ENCODE measurements at places on chromosomes 7 and 10.

- DNase-seq: no peak
Measured at GRCh38 chr7:4270268-4270667, 411.8 kb upstream of the FOXK1 start.

DNA sequence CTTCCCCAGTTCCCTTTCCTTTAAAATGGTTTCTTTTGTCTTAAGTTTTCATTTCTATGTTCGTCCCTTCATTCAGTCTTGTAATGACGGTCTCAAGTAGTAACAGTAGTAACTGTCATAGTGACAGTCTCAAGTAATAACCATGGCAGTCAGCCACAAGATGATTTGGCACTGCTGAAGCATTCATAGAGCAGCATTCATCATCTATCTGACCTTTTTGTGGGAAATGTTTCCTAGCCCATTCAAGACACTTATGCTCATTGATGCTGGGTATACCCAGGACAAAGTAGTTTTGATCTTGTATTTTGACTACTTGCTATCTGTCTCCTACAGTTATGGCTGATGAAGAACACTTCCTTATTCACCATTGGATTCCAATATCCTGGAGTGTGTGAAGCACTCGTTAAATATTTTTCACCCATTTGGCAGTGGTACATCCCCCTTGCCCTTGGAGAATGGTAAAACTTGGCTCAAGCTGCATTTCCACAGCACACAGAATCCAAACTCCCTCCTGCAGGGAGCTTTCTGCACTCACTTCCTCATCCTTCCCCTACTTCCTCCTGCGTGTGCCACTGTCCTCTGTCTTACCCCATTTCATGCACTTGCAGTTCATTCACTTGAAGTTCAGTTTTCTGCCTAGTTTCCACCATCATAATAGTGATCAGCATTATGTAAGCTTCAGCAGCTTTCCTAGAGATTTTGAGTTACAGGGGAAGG lies 19.0 kb downstream of the GIMAP4 start:
- DNase-seq: no peak

DNA sequence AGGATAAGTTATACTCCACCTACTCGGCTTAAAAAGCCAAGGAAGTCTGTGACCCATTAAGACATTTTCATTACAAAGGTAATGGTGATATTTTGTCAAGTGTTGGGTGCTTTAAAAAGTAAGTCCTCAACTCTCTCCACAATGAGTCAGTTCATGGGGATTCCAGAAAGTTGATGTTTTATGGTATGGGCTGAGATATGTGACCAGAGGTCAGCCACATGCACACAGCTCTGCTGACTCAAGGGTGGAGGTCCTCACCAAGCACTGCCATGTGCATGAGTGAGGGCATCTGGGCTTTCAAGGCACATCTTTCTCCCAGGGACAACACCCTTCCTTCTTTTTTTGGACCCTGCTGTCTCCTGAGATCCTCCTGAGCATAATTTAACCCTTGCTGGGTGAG lies 292.9 kb downstream of the PTEN start:
- DNase-seq: no peak

DNA sequence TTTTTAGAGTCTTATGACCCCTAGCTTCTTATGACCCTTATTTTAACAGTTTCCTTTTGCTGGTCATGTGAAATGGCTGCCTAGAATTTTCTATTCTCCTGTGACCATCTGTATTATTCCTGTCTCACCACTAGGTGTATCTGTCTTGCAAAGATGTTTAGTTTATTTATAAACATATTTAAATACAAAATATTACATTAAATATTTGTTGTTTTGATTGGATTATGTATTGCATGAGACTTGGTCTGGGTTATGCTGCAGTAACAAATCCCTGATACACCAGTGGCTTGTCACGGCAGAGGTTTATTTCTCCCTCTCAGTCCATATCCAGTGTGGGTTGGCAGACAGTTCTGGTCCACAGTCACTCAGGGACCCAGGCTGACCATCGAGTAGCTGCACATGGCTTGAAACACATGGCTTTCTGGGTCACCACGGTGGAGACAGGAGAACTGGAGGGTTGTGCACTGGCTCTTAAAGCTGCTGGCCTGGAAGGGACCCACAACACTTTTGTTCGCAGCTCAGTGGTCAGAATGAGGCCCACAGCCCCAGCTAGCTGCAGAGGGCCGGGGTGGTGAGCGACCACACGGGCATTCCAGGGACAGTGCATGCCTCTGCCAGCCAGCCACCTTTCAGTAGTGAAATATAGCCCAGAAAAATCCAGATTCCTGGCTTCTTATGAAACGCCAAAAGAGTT lies 7.4 kb downstream of the RASSF4 start:
- no peak for DNase-seq

GRCh38 chr7:157439761-157440160 lies 103.0 kb downstream of the DNAJB6 start:
- DNase-seq: no peak

DNA sequence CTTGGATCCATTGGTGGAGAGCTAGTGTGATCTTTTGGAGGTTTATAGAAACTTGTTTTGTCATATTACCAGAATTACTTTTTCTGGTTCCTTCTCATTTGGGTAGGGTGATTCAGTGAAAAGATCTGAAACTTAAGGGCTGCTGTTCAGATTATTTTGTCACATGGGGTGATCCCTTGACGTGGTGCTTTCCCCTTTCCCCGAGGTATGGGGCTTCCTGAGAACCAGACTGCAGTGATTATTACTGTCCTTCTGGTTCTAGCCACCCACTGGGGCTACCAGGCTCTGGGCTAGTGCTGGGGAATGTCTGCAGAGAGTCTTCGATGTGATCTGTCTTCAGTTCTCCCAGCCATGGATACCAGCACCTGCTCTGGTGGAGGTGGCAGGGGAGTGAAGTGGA lies 1030.0 kb downstream of the GRM8 start:
- DNase-seq: no peak

Data from stimulated activated CD8-positive, alpha-beta memory T cell treated with anti-CD3 and anti-CD28 coated beads, Interleukin-4, amount 100 ng/mL, for 1 hour (primary cell).